Stimulated activated CD4-positive, alpha-beta T cell treated with anti-CD3 and anti-CD28 coated beads, Interleukin-12 subunit alpha, Interleukin-12 subunit beta, amount 100 ng/mL, for 4 hours (primary cell): ENCODE measurements at places on chromosomes 3 and 15.

DNA sequence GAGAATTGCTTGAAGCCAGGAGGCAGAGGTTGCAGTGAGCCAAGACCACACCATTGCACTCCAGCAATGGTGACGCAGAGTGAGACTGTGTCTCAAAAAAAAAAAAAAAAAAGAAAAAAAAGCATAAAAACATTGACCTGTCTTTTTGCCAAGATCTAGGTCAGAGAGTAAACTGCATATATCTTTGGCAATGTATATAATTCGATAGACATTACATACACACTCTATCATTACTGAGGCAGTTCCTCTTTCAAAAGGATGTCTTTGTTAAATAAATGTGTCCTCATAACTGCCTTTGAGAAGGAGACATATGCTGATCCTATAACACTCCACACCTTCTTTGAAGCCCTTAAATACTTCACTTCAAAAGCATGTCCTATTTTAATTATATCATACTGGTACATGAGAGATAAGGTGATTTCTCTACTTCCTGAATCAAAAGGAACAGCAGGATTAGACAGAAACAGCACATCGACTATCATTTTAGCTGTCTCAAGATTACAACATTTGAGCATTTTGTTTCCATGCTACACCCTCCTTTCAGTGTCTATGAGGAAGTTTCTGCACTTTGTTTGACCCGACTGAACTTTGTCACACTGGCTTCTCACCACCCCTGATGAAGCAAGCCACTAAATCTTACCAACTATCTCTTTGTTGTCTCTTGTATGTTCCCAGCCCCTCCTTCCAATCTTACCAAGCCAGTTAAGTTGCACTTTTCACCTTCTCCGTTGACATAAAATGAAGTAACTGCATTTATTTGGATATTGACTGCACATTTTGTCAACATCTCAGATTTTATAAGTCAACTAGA lies 335.8 kb downstream of the MECOM start:
- DNase-seq, result no peak

GRCh38 chr3:71578054-71578751 lies 5.3 kb downstream of the FOXP1 start:
- DNase-seq, result no peak

DNA sequence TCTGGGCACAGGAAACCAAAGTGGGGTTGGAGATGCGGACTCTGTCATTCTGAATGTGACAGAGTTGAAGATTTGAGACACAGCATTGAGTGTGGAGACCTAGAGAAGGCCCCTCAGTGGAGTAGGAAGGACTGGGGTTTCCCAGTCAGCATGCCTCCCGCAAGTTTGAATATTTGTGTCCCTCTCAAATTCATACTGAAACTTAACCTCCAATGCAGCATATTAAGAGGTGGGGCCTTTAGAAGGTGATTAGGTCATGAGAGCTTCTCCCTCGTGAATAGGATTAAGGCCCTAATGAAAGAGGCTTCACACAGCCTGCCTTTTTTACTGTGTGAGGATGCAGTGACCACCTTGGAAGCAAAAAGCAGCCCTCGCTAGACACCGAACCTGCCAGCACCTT lies 8.0 kb downstream of the HDDC3 start:
- DNase-seq, result no peak

DNA sequence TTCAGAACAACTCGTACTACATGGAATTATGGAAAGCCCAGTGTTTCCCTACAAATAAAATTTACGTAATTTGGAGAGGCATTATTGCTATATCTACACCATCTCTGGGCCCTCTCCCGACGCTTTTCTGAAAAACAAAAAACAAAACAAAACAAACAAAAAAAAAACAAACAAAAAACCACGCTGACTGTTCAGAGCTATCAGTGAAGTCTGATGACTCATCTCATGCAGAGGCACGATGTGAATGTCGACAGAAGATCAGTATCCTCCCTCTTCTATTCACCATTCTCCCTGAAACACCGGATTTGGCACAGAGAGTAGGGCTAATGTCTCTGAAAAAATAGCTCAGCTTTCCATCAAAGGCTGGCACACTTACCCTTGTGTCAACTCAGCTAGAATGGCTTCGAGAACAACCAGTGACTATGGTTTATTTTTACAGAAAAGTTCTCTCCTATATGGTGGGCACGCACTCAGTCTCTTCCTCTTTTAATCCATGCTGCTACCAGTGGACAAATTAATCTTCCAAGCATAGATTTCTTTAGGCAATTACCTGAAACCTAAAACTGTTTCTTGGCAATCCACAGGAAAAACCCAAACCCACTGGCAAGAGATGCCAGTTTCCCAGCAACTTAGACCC lies 1.5 kb downstream of the CRBN start:
- no peak for DNase-seq

DNA sequence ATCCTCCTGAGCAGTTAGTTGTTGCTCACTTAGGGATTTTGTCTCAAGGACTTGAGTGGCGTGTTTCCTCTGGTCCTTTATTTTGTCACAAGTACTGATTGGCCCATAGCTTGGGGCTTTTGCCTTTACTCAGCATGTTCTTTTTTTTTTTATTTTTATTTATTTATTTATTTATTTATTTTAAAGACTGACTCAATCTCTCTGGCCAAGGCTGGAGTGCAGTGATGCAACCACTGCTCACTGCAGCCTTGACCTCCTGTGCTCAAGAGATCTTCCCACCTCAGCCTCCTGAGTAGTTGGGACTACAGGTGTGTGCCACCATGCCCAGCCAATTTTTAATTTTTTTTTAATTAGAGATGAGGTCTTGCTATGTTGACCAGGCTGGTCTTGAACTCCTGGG lies 223.9 kb upstream of the TPM1 start:
- DNase-seq, result no peak

DNA sequence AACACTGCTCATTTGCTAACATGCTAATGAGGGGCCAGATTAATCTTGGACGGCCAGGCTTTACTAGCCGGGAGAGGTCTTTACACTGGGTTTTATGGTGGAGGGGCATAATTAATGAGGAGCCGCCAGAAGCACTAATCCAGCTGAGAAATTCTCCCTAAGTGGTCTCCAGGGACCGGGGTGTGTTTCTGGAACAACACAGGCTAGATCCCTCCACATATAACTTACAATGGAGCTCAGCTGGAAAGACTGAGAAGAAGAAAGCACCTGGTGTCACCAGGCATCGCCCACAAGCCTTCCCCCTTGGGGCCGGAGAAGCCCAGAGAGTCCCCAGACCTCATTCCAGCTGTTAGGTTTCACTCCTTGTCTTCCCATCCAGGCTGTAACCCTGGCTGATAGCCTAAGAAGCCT lies 127.5 kb downstream of the MEGF11 start:
- DNase-seq, result no peak

DNA sequence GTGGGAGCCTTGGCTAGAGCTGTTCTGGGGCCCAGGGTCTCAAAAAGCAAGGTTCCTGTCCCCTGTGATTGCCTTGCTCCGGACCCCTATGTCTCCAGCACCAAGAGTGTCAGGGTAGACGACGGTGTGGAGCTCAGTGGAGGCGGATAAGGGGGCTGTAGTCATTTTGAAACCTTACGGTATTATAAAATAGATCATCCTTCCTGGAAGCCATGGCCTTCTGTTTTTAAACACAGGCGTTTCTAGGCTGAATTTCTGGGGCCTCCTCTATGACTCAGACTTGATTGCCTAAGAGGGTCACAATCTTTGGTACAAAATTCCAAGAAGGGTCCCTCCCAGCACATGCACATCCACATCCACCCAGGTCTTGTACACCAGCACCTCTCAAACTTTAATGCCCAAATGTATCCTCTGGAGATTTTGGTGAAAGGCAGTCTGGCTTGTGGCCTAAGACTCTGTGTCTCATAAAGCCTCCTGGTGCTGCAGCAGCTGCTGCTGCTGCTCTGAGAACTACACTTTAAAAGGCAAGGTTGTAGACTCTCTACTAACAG lies 70.5 kb upstream of the XCR1 start:
- peak; percentile 30 for DNase-seq

DNA sequence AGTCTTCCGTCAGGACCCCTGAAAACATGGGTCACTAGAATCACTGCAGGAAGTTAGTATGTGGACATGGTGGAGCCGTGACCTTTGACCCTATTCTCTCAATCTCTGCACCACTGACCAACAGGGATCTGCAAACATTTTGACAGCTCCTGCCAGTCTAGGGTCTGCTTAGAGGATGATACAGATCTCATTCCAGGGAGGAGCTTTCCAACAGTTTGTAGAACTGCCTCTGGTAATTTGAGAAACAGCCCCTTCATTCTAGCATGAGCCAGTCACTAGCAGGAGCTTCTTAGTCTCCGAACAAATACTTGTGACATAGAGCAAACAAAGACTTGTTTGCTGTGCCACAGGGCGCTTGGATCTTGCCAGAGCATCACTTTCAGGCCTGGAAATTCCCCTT lies 270.3 kb upstream of the CFAP20DC start:
- DNase-seq, result no peak

GRCh38 chr15:94099574-94099960 lies 131.8 kb upstream of the MCTP2 start:
- DNase-seq, result no peak

DNA sequence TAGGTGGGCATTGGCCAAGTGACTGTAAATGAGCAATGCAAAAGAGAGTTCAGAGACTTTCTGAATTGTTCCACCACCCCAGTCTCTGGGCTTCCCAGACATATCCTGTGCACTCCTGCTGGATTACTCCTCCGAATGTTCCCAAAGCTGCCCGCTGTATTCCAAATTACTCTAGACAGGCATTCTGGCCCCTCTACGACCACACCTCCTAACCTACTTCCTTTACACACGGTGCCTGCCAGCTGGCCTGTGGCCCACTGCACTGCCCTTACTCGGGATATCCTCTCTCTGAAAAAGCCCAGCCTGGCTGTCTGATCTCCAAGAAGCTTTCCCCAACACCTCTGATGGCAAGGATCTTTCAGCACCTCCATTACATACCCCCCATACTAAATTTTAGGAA lies 66.6 kb downstream of the DUT start:
- DNase-seq, result no peak

DNA sequence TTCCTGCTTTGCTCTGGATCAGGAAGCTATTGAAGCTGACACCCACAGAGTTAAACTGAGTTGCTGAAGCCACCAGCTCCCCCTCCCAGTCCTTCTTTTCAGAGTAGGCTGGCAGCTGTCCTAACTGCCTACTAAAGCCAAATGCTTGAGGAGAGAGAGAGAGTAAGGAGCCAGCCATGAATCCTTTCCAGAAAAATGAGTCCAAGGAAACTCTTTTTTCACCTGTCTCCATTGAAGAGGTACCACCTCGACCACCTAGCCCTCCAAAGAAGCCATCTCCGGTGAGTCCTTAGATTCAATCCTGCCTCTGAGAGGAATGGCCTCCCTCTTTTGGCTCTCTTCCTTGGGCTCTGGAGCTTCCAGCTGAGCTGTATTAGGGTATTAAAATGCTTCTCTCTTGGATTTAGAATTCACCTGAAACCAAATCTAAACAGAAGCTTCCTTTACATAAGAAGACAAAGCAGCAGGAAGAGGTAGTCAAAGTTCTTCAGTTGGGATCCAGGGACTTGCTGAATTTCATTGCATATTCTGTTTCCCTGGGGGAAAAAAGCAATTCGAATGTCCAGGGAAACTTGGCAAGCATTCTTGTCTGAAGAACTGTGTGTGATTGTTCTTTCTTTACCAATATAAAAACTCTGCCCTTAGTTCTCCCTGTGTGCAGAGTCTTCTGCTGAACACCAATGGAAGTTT lies at the start of gene SLC15A2:
SLC15A2 (plus strand) TSS at position 101 of the 690 bp plus-strand sequence; CDS start at position 177, 76 bp downstream.
- DNase-seq, result no peak

GRCh38 chr3:144744473-144744872 lies 772.9 kb downstream of the DIPK2A start:
- DNase-seq, result no peak

DNA sequence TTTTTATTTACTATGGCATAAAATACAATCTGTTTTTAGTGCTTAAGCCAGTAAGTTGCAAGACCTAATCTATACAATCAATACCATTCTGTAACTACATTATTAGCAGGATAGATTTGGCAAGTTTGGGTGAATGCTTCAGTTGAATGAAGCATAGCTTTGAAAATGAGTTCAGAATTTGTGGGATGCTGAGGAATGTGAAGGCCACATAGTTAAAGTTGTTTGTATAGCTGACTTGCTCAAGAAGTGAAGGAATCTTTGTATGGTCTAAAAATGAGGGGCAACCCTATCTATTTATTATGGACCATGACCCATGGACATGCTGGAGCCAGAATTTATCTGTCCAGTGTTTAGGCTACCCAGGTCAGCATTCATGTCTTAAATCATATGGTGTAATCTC lies 58.5 kb downstream of the CRYBG3 start:
- no peak for DNase-seq

- DNase-seq, result no peak
Measured at GRCh38 chr3:134147411-134147810, 103.2 kb downstream of the RYK start.

- no peak for DNase-seq
Measured at GRCh38 chr15:60442031-60442650, 36.8 kb downstream of the ICE2 start.

GRCh38 chr3:61617651-61618050 lies 56.3 kb downstream of the PTPRG start:
- no peak for DNase-seq

GRCh38 chr3:126442094-126442855 lies 33.4 kb downstream of the ZXDC start:
- no peak for DNase-seq

GRCh38 chr3:94303897-94304296 lies 241.0 kb downstream of the NSUN3 start:
- DNase-seq, result no peak
